ENCODE measurements at places on chromosomes 5 and 9.

- DNase-seq, result no peak
Measured at GRCh38 chr9:135070198-135070951, 17.1 kb upstream of the OLFM1 start.

GRCh38 chr9:21831841-21832509 is 29.5 kb downstream of the MTAP start:
- no peak for DNase-seq

DNA sequence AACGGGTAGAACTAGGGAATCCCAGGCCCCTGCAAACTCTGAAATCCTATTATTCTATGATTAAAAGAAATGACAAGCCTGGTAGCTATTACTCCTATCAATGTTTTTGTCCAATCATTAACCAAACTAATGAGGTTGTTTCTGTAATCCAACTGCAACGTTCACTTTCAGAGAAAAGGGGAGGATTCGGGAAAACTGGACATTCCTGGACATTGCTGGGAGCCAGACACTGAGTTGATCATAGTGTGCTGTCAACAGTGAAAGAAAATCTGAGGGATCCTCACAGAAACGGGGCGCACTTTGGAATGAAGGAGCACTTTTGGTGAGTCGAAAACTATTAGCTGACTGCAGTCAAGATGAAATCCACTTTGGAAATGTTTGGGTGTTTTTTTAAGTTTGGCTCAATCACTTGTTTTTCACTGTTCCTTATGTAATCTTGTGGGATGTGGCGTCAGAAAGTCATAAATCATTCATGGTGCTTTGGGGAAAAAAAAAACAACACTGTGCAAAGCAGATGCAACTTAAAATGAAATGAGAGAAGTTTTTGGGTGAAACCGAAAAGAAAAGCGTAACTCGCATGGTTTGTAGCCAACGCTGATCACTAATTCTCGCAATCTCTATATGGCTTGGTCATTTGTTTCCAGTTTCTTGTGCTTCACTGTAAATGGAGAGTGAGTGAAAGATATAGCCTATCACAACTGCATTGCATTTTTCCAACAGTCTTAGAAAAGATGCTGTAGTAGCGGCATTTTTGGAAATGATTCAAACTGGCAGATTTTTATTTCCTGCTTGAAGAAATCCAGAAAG is 51.2 kb upstream of the ADRA1B start:
- DNase-seq, result no peak

DNA sequence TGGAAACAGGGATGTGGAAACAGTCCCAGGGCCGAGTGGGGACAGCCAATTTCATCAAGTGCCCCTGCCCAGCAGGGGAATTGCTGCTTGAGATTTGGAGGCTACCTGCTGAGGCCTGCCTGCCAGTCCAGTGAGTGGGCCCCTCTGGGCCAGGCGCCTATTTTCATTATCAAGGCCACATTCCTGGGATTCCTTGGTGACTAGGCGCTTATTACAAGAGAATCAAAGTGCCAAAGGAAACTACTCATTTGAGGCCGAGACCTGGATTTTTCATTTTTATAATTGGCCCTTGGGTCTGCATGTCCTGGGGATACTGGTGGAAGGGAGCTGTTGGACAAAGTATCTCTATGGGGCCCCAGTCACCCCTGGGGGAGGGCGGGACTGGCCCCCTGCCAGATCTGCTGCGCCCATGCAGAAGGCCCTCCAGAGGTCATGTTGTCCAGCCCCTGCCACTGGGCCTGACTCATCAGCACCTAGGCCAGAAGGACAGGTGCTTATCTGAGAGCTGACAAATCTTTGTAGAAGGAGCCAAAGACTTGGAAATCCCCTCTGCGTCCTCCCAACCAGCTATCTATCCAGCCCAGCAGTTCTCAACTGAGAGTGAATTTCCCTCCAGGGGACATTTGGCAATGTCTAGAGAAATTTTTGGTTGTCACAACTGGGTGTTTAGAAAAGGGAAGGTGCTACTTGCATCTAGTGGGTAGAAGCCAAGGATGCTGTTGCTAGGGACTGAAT is 45.6 kb downstream of the FOXI1 start:
- no peak for DNase-seq

GRCh38 chr5:158869092-158869491 is 230.6 kb downstream of the EBF1 start:
- no peak for DNase-seq

GRCh38 chr9:71544464-71544863 is 223.8 kb downstream of the CEMIP2 start:
- DNase-seq, result no peak

DNA sequence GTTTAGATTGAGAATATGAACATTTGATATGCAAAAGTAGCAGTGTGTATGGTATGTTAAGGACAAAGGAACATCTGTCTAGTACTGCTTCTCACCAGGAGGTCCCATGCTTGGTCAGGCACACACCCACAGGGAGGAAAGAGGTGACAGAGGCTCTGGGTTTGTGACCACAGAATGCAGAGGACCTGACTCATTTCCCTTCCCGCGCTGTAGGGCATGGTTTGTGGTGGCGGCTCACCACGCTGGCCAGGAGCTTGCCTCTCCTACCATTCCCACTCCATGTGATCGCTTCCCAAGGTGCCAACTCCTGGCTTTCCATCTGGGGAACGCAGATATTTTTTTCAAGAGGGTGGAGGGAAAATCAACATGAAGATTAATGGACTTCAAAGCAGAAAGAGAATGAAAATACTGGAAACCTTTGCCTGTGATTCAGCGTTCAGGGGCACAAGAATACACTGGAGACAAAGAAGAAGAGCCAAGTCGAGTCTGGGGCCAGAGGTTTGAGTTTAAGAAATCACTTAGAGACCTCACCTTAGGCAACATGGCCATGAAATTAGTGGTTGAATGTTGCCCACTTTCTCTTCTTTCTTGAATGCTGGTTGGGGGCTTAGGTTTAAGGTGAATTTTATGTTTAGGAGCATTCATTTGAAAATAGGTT is 477.8 kb downstream of the CCDC171 start:
- no peak for DNase-seq

DNA sequence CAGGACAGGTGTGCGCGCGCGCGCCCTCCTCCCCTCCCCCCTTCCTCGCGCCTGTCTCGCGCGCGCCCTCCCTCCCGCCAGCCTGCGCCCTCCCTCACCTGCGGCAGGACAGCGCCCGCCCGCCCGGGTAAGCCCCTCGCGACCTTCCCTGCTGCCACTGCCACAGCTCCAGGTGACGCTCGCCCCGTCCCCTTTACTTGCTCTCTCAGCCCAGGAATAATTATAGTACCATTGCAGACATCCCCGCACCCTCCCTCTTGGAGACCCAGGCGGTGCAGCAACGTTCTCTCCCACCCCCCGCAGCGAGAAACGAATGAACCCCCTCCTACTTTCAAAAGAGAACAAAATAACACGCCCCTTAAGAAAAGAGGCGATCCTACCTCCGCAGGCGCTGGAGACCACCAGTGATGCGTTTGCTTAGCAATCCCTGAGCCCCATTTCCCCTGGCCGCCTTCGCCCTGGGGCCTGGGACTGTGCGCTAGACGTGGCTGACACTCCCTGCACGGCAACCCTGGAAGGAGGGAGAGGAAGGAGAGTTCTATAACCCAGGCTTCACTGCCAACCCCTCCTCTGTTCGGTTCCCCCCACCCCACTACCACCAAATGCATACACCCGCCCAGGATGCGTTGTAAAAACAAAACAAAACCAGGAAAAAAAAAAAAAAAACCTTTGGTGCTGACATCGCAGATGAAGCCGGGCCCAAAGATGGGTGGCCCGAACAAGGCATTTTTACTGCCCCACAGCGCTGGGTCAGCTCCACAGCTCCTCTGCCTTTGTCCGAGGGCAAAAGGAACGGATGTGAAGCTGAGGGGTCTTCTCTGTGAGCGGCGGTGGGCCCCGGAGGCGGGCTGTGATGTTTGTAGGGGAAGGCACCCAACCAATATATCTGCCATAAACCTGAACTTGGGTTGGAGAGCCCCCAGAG is 5.6 kb upstream of the PURA start:
- DNase-seq, result no peak

DNA sequence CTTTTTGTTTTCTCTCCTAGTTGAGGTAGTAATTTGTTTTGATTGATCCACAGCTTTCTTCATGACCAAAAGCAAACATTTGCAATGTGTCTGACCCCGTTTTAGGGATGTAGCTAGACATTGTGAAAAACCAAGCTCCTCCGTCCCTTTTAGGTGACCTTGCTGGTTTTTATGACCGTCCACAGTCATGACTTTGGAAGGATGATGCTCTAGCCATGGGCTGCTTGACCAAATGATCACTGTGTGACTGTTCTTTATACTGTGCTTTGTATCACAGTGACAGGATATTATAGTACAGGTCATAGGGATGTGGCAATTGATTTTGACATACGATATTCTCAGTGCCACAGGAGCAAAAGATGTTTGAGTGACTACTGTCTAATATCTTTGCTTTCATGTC is 54.4 kb downstream of the KCNN2 start:
- no peak for DNase-seq

DNA sequence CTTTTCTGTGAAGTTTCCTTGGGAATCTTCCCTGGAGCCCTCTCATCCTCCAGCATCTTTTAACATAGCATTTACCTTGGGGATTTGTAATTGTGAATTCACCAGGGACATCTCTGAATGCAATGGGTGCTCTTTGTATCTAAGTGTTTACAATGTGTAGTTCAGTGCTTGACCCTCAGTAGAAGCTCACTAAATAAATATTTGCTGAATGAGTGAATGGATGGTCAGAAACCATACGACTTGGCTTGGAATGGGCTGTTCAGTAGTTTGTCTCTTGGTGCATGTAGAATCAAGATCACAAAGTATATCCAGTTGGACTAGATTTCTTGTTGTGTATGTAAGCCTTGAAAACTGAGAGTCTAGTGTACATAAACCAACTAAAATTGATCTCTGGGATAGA is 81.8 kb upstream of the MEF2C start:
- DNase-seq, result no peak

- no peak for DNase-seq
Measured at GRCh38 chr9:135605238-135605781, 34.0 kb downstream of the GLT6D1 start.

- DNase-seq, result no peak
Measured at GRCh38 chr9:3475300-3476020, 50.3 kb downstream of the RFX3 start.

GRCh38 chr9:6771722-6772121 is 13.9 kb downstream of the KDM4C start:
- DNase-seq, result no peak

- DNase-seq, result no peak
Measured at GRCh38 chr9:30506749-30507148, 1877.7 kb upstream of the ACO1 start.

DNA sequence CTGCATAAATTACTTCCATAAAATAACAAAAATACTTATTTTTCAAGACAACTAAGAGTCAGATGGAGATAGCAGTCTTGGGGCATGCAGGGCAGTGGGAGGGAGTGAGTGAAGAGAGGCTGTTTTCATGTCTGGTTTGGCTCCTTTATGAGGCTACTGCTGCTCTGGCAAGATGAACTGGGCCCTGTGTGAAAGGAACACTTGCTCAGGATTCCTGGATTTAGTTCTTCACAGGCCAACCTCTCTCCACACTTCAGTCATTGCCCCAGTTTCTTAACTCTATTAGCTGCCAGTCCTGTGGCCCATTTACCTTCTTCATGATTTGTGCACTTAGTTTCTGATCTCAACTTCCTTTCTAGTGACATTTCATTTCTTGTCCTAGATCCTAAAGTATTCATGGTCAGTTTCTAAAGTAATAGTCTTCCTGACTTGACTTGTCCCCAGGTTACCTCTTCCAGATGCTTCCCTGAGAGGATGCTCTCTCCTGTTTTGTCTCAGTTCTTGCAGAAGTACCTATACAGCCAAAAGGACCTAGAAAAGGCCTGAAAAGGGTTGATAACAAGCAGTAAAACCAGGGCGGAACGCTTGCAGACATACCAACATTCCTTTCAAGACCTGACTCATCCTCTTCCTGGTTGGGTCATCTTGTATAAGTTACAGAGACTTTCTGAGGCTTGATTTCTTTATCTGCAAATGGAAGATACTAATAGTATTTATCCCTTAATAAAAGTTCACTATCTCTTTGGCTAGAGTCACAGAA is 77.0 kb upstream of the ZFAND5 start:
- no peak for DNase-seq

GRCh38 chr9:87382900-87383299 is 114.8 kb upstream of the DAPK1 start:
- DNase-seq, result no peak

- no peak for DNase-seq
Measured at GRCh38 chr5:76406673-76407072, 3.6 kb downstream of the IQGAP2 start.

- DNase-seq, result no peak
Measured at GRCh38 chr9:71223953-71224538, 102.6 kb upstream of the TRPM3 start.

DNA sequence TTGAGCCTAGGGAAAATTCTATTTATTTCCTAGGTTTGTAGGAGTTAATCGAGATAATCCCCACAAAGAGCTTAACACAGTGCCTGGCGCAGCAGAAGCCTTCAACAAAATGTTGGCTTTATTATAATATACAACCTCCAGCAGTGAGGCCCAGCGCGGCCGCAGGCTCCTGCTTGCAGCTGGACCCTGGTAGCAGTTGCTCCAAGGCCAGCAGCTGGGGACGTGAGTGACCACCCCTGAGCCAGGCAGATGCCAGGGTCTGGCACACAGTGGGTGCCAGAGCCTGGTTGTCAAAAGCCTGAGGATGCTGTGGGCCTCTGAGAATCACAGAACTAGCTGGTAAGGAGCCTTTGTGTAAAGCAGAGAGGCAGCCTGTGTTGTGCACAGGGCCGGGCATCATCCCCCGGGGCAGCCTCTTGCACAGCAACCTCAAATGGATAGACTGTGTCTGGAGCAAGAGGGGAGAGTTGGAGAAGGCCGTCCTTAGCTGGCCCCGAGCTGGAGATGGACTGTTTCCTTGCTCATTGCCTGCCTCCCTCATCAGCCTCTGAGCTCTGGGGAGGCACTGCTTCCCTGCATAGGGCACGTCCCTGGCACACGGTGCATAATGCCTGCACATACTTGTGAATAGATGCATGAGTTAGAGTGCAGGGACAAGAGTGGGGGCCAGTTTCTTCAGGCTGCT is 17.3 kb downstream of the CSF1R start:
- no peak for DNase-seq

GRCh38 chr5:141040093-141040770 is 10.9 kb upstream of the PCDHB1 start:
- DNase-seq, result no peak

DNA sequence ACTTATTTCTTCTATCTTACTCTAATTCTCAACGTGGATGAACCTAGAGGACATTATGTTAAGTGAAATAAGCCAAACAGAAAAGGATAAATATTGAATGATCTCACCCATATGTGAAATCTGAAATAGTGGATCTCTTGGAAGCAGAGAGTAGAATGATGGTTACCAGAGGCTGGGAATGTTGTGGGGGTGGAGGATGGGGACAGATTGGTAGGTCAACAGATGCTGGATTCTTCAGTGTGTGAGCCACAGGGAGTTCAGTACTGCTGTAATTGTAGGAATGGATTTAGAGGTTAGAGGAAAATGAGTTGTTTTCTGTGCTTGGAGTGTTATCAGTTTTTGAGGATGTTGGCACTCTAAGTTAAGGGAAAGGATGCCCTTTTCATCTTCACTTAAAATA is 190.6 kb downstream of the FBXL7 start:
- DNase-seq, result no peak

DNA sequence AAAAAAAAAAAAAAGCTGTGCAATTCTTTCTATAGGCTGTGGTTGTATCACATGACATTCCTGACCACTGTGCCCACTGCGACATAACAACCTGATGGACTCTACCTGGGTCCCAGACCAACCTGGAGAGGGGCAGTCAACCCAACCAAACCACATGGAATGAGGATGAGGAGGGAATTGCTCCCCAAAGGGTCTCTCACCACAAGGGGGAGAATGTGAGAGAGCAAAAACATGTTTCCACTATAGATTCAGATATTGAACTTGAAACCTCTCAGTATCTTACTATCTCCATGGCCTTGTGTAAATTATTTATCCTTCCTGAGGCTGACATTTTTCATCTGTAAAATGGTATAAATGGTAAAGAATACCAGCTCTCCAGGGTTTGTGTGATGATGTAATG is 66.9 kb upstream of the SV2C start:
- DNase-seq, result no peak
